ENCODE measurements at places on chromosomes 7 and 10. TPM values are rescaled to one million over a fixed set of nuclear protein-coding genes. Genes with fewer than 3 reads are reported as not detected.

GRCh38 chr7:4270941-4271715 is 411.0 kb upstream of the FOXK1 start:
- DNase-seq: no peak

GRCh38 chr7:100799037-100799896 is 28.1 kb downstream of the EPHB4 start:
- peak; percentile 13 for DNase-seq

DNA sequence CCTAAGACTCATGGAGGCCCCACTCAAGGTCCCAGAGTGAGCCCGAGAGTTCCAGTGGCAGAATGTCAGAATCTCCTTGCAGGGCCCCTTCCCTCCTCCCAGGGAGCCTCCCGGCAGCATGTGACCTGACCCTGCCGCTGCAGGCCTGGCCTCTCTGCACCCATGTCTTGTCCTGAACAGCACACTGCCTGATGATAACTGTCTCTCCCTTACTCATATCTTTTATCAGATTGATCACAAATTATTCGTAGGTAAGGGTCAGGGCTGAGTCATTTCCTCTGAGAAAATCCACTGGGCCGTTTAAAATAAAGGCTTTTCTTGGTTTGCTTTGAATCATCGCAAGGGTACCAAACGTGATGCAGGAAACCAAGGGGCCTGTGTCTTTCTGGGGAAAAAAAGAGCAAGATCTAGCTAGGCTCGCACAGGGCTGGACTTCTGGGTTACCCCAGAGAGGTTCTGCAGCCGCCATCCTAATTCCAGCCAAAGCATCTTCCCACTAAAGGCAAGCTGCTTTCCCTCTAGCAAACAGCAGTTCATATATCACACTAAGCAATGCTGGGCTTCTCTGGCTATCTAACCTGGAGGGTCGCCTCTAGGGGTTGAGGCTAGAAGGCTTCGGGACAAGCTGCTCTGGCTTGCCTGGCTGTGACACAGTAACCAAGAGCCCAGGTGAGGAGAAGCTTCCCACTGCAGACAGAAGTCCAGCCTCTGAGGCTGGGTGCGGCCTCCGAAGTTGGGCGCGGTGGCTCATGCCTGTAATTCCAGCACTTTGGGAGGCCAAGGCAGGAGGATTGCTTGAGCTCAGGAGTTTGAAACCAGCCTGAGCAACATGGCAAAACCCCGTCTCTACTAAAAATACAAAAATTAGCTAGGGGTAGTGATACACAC is 104.9 kb downstream of the SPDYE5 start:
- DNase-seq: no peak

- DNase-seq: no peak
These were observed 117.6 kb downstream of the GALNT11 start for GRCh38 chr7:152142976-152143595.

DNA sequence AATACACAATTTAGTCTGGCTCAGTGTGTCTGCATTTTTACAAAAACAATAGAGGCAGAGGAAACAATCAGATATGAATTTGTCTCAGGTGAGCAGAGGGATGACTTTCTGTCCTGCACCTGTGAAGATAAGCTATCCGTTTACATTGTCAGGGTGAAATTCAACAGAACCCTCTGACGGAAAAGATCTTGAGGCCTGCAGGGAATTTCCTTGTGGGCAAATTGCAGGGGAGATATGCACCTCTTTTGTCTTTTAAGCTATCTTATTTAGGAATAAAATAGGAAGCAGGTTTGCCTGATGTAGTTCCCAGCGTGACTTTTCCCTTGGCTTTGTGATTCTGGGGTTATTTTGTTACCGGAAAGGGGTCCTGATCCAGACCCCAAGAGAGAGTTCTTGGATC is 325.1 kb downstream of the GALNT17 start:
- DNase-seq: no peak

- no peak for DNase-seq
These were observed 162.5 kb downstream of the MAGI2 start for GRCh38 chr7:79290841-79291497.

GRCh38 chr7:73973091-73973490 is 54.9 kb upstream of the ELN start:
- DNase-seq: no peak

DNA sequence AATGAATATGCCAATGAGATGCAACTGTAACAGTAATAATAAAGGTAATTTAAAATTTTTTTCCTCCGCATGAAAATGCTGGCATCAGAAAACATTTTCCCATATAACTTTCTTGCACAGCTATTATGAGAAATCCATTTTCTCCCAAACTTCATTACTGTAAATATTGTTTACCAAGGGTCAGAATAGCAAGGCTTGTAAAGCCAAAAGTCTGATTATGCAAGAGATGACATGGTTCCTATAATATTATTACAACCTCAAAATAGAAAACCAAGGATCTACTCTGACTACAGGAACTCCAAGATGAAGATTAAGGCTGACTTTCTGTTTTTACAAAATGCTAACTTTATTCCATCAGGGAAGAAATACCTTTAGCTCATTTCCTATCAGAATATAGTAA is 162.7 kb upstream of the CDK1 start:
- DNase-seq: no peak

DNA sequence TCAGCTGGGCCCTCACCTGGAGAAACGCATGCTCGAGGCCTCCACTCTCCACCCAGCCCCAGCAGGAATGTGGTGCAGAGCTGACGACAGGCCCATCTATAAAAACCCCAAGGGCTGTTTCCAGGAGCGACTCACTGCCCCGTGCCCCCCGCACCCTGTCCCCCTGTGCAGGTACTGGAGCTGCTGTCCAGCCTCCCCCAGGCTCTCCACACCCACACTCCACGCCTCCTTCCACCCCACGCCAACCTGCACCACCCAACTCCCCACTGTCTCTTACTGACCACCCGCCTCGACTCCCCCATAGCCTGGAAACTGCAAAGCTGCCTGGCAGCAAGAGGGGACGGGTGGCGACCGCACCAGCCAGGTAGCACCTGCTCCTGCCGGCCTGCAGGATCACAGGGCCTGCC is 43.3 kb downstream of the DIP2C start:
- DNase-seq: no peak

DNA sequence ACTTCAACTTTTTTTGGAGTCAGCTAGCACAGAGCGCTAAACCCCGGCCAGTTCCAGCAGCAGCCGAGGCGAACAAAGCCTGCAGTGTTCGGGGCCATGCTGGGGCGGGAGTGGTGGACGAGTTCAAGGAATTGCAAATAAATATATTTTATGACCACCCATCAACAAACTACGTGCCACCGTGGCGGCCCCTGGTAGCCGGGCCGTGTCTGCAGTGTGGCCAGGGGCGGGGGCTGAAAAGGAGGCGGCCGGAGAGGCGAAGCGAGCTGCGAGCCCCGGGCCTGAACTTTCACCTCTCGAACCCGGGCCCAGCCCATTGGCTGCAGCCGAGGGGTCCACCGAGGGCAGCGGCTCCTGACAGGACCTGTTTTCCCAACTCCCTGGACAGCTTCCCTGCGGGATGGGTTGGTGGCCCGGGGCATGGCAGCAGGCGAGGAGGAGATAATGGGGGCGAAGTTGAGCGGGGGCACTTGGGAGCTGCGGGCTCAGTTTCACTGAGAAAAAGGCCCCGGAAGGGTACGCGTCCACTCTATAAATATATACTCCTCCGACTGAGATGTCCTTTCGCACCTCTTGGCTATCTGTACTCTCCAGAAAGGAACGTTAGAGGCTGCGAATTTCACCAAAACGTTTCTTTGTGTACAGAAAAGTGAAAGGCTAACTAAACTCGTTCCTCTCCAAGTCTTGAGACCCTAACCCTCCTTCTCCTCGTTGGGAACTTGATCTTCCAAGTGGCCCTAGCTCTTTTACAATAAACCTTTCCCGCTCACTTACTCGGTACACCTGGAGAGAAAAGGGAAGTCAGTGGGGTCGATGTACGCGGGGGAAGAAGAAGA is 164.6 kb upstream of the PPP1R3A start:
- peak; percentile 28 for DNase-seq

DNA sequence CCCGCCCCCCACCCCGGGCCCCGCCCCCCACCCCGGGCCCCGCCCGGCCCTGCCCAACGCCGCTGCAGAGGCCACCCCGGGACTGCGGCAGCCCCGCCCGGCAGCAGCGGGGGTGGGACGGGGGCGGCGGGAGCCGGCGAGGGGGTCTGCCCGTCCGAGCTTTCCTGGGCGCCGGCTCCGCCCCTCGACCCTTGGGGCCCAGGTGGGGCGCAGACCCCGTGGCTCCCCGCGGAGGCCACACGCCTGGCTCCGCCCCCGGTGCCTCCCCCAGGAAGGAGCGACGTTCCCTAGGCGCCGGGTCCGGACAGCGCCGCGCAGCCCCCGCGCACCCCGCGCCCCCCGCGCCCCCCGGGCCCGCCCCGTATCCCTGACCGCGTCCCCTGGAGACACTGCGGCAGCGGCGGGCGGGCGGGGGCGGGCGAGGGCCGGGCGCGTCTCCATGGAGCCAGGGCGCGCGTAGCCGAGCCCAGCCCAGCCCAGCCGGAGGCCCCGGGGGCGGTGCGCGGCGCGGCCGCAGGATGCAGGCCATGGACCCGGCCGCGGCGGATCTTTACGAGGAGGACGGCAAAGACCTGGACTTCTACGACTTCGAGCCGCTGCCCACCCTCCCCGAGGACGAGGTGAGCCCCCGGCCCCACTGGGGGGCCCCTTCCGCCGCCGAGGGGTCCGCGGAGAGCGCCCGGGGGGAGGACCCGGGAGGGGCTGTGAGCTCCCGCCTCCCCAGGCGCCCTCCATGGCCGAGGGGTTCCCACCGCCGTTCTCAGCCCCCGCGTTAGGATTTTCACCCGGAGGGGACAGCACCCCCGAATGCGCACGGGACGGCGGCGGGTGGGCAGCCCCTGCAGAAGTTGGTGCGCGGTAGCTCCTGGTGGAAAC is at the start of gene KNDC1:
Gene KNDC1 (plus strand): TSS at position 270 of the 876 bp plus-strand sequence. CDS start 249 bp downstream, at position 519.
- DNase-seq: no peak

- DNase-seq: no peak
These were observed 201.8 kb upstream of the PPP2R2D start for GRCh38 chr10:131698986-131699385.

DNA sequence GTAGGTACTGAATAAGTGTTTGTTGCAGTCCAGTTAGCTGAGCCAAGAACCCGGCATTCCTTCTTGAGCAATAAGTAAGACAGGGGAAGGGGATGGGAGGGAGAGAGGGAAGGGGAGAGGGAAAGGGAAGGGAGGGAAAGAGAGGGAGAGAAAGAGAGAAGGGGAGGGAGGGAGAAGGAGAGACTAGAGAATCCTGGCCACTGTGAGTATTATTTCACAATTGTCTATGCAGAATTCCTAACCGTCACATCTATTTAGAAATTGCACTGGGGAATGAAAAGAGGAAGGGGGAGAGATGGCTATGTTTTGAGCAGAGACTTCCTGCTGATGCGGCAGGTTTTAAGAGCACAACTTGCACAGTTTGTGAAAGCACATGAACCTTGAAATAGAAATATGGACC is 251.4 kb upstream of the ZMIZ1 start:
- DNase-seq: no peak

- no peak for DNase-seq
These were observed 138.9 kb upstream of the LYZL1 start for GRCh38 chr10:29150010-29150409.

Gene TCAF2
- total RNA-seq: 6.7 TPM

Gene CALN1
- 22.1 TPM for total RNA-seq

Gene PTPRE
- 86.2 TPM for total RNA-seq

Gene H2BK1
- not detected for total RNA-seq

Gene CAMK2G
- total RNA-seq: 49.3 TPM

Gene MRLN
- not detected for total RNA-seq

Data from hematopoietic multipotent progenitor cell (in vitro differentiated cells).